ENCODE measurements at places on chromosomes 7 and 10.

DNA sequence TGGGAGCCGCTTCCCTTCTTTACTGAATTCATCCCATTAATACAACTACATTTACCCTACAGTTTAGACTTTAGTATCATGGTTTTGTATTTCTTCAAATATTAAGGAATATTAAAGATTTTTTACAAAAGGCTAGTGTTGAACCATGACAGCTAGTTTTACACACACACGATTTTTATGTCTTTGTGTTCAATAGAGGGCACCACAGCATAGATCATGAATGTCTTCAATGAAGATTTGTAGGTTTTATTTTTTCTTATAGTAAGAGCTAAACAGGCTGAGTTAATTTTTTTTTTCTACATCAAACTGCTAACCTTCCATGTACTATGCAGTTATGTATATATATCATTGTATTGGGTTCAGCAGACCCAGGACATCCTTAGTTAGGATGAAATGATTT is 76.9 kb downstream of the SNX10 start:
- no peak for DNase-seq

GRCh38 chr7:24444666-24445440 is 128.4 kb upstream of the PALS2 start:
- DNase-seq, result peak; percentile 8

- no peak for DNase-seq
Measured at GRCh38 chr7:121428855-121429489, 32.9 kb upstream of the FAM3C start.

GRCh38 chr7:94943134-94943533 is 35.7 kb downstream of the PPP1R9A start:
- DNase-seq, result no peak

DNA sequence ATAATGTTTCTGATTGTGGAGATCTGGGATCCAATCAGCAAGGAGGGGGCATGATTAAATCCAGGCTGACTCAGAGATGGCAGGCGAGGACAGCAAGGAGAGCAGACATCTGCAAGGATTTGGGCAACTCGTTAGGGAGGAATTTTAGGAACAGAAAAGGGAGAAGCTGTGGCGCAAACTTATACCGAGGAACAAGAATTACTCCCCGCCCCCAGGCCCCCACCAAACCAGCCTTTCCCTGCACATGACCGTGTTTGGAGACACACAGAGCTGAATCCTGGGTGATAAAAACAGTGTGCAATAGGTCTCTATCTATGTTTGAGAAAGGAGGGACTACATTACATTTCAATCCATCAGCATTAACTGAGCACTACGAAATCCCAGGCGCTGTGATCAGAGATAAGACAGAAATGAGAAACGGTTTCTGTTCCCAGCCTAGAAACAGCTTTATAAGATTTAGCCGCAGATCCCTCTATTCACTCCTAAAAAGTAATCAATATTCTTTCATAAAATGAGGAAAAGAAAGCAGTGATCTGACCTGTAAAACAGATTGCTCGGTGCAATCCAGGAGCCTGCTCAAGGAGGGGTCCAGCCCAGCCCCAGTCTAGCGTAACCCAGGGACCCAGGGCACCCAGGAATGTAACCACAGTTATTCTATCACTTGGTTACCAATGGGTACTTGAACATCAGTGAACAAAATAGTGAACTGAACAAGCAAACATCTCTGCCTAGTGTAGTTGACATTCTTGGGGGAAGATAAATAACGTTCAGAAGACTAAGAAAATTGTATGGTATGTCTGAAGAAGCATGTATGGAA is 37.2 kb upstream of the RAPGEF5 start:
- no peak for DNase-seq

- no peak for DNase-seq
Measured at GRCh38 chr10:75304741-75305390, 69.1 kb upstream of the COMTD1 start.

- DNase-seq, result no peak
Measured at GRCh38 chr10:35463878-35464277, 127.6 kb downstream of the CCNY start.

DNA sequence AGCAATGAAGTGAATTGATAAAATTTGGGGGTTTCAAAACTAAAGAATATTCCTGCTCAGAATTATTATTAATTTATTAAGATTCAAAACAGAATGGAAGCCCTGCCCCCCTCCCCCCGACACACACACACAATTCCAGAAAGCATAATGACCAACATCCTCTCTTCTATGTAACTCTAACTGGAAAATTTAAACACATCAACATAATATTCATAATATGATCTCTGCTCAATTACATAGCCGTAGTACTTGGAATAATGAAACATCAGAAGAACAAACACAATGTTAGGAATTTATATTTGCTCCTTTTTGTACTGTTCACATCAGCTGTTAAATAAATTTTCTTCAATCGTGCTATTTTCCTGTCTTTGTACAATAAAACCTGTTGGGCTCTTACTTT is 20.8 kb downstream of the PCLO start:
- DNase-seq, result no peak

DNA sequence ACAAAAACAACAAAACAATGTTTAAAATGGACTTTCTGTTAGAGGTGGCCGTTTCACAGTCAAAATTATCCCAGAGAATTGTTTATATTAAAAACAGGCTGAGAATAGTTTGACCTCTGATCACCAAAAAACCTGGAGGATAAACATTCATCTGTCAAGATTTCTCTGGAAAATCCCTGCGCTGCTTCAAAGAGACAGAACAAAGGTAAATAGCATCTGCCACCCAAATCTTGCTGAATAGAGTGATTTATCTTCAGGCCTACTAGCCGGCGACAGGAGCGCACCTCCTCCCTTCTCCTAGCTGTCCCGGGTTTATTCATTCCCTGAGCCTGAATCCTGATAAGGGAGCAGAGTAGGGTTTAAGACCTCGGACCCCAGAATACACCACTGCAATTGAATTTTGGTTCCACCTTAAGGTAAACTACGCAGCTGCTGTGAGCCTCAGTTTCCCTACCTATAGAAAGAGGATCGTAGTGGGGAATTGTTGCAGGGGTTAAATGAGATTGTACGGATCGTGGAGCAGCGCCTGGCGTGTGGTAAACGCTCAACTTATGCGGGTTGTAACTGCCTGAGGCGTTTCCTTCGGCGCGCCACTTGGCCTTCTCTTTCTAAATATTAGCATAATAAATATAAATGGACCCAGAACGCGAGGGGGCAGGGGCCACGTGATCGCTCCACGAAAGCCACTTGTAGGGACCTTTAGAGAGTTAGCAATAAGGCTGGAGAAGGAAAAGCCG is 498 bp upstream of the ST7 start:
- no peak for DNase-seq

GRCh38 chr7:93935102-93935501 is 13.6 kb downstream of the GNG11 start:
- DNase-seq, result no peak

DNA sequence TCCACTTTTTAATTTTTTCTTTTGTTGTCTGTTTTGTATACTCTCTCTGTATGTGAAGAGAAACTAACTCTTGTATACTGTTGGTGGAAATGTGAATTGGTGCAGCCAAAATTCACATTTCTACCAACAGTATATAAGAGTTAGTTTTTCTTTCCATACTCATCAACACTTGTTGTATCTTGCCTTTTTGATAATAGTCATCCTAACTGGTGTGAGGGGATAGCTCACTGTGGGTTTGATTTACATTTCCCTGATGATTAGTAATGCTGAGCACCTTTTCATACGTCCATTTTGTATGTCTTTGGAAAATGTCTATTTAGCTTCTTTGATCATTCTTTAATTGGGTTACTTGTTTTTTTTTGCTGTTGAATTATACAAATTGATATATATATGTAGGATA is 375.5 kb upstream of the IGFBP3 start:
- no peak for DNase-seq

GRCh38 chr10:132407243-132407746 is 10.3 kb downstream of the PWWP2B start:
- DNase-seq, result no peak

- DNase-seq, result no peak
Measured at GRCh38 chr10:118768041-118768919, 13.5 kb upstream of the CACUL1 start.

DNA sequence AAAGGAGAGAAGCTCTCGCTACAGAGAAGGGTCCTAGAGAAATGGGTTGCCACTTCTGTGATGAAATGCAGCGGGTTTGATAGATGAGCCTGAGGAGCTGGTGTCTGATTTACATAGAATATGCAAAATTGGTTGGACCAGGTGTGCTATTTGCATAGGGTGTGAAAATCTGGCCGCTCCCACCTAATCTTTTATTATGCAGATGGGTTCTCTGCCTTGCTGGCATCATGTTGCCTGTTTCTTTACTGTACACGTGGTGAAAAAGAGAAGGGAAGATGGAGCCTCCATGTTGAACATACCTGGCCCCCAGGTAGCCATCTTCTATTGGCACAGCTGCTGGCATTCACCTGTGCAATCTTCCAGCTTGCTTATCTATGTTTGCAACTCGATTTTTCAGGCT is 212.2 kb downstream of the ANKRD7 start:
- no peak for DNase-seq

GRCh38 chr7:36984041-36984521 is 259.8 kb upstream of the AOAH start:
- DNase-seq, result no peak

DNA sequence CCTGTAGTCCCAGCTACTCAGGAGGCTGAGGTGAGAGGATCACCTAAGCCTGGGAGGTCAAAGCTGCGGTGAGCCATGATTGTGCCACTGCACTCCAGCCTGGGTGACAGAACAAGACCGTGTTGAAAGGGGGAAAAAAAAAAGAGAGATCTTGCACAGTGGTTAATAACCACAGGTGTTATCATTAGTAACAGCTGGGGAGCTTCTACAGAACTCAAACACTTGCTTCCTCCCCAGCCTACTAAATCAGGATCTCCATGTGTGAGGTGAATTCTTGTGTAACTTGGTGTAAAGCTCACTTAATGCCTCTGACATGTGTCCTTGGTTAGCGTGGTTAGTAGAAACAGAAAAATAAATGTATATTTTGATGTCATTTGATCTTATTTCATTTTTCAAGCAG is 43.9 kb upstream of the BMS1 start:
- no peak for DNase-seq

DNA sequence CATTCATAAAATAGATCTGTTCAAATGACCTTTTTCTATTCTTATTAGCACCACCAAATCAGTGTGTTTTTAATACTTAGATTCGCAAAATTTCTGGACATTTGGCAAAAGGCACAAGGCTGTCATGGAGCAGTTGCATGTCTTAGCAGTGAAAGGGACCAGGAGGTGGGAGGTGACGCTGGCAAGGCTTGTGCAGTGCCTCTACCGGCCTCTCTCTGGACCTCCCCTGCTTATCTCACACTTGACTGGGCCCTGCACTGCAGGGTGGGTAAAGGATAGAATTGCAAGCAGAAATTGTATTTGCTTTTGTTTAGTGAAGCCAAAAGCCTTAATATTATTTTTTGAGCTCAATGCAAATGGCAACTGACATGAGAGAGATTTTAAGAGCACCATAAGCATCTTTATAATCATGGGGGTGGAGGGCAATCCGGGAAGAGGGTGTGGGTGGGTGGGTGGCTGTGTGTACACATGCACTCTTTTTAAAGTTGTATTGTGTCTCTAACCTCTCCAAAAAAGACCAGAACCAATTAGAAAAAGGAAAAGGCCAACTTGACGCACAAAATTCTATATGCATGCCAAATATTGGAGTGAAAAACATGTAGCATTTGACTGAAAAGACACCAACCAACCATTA is 106.3 kb downstream of the WNT2 start:
- peak; percentile 13 for DNase-seq

DNA sequence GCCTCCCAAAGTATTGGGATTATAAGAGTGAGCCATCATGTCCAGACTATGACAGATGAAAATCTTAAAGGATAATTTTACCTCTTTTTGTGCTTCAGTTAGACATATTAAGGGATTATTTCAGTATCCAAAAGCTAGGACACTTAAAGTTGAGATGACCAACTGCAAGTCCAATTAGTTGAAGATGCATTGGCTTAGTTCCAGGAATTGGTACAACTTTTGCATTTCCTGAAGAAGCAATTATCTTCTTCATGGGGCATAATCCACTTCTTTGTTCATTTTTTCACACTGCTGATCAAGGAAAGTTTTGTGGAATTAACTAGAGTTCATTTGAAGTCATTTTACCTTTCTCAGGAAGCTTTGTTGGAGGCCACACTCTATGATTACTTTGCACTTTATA is 72.0 kb upstream of the HECW1 start:
- no peak for DNase-seq

DNA sequence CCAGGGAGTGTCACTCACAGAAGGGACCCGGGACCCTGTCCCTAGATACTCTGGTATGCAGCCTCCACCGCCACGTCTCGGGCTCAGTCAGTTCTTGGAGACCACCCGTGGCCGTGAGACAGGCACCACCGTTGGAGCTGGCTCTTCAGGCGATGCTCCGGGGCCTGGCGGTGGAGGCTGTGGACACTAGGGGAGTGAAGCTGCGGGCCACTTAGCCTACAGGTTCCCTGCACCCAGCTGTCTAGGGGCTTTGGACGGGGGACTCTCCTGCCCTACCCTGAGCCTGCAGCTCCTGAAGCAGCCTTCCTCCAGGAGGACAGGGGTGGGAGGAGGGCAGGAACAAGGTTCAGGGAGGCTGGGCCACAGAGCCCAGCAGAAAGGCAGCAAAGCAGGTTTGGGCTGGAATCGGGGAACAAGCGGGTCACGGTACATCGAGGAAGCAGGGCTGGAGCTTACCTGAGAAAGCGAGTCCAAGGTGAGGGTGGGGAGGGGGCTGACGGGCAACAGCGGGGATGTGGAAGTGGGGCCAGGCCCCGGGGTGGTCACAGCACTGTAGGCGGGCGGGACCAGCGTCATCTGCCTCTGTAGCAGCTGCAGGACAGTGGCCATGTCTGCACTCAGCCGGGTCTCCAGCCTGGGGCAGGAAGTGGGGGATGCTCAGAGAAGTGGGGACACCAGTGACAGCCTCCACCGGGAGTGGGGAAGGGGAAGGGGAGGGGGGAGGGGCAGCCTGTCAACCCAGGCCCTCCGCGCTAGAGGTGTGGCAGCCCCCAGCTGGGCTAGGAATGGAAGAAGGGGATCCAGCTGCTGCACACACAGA is 31.5 kb downstream of the KCNH2 start:
- no peak for DNase-seq

GRCh38 chr10:48519481-48520183 is 85.2 kb downstream of the ARHGAP22 start:
- no peak for DNase-seq

DNA sequence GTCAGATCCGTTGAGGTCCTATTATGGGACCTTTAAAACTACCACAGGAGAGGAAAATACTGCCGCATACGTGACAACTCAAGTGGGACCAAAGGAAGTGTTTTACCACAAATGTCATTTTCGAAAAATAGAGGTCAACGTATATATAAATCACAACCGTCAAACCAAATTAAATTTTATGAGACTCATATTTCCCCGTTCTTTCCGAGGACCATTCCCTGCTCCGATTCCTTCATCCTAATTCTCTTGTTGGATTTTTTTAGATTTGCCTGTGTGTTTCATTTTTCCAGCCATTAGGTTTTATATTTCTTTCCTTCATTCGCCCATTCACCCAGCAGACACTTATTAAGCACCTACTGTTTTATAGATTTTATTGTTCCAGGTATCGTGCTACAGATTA is 583.9 kb upstream of the FOXK1 start:
- no peak for DNase-seq

DNA sequence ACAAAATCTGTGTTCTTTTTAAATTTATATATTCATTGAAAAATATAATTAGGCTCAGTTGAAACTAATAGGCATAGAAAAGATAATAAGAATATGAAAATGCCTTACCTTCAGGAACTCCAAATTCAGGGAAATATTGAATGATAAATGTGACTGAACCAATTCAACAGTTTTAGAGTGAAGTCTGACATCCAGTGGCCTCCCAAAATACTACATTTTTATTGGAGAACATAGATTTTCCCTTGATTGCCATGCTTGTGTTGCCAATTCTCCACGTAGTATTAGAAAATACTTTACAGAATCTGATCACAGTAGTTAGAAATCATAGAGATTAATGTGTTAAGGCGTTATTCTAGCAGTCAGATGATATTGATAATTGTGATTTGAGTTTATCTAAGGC is 1246.7 kb downstream of the GATA3 start:
- DNase-seq, result no peak

All from caudate nucleus (tissue), 63 donors.